ENCODE measurements at places on chromosomes 3 and 15.

GRCh38 chr15:83129791-83130190 is 22.3 kb downstream of the TM6SF1 start:
- no peak for DNase-seq

DNA sequence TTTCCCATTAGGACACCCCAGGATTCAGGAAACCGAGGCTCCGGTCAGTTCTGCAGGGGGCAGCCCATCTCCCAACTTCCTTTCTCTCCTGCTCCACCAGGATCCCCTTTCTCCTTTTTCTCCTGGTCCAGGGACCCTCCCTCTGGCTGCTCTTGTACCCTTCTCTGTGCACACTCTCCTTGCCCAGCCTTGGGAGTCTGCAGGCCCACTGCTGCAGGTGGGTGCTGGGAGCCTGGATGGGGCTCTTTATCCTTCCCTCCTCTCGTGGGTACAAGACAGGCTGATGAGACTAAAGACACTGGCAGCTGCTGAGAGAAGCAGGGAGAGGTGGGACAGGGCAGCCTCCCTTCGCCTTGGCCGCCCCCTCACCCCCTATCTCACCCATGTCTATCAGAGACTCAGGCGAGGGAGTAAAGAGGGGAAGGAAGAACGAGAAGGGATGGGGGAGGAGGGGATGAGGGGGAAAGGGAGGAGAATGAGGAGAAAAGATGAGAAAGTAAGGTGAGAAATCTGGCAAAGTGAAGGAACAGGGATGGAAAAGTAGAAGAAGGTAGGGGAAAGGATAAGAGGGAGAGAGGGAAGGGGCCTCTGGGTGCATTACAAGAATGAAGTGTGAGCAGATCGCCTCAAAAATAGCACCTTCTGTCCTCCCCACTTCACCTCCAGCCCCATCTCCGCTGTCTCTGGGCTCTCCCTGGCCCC is 45.2 kb downstream of the ITGA11 start:
- DNase-seq: no peak

GRCh38 chr3:128616516-128617269 is 33.9 kb downstream of the RPN1 start:
- no peak for DNase-seq

DNA sequence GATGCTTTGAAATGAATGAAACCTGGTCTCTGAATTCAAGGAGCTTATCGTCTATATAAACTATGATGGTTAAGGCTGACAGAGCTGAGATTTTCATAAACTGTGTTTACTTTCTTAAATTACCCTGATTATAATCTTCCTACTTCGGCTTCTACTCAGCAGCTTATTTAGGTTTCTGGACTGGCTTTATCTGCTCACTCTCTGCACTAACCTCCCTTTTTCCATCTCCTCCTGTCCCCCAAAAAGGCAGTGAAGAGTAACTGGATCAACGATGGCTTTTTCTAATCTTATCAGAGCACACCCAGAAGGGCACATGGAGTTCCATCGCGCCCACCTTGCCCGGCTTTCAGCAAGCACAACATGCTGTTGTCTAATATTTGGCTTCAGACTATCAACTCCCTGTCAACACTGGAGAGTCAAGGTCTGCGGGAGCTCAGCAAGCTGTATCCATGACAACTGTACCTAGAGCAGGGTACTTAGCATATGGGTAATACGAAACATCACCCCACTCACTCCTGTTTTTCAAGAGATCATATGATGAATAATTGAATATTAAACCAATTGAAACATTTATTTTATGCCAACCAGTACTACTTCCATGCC is 417.3 kb downstream of the GABRB3 start:
- DNase-seq: no peak

- no peak for DNase-seq
Observed at GRCh38 chr3:96958856-96959255, 144.5 kb downstream of the EPHA6 start.

GRCh38 chr3:51830836-51831385 is 30.5 kb upstream of the IQCF2 start:
- DNase-seq: no peak

DNA sequence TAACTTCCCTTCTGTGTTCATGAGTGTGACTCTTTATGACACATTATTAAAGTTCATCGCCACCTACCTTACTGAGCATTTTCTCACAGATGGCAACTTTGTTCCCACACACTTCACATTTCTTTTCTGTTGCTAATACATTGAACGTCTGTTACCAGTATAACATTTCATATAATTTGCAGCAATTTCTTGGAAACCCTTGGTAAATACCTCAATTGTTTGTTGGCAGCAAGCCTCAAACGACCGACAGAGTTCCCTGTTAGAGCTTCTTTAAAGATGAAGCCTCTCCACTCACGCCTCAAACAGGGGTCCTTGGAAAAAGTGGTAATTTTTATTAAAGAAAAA is 3.2 kb upstream of the CHSY1 start:
- no peak for DNase-seq

GRCh38 chr15:28974142-28974541 is 88.4 kb downstream of the APBA2 start:
- no peak for DNase-seq

DNA sequence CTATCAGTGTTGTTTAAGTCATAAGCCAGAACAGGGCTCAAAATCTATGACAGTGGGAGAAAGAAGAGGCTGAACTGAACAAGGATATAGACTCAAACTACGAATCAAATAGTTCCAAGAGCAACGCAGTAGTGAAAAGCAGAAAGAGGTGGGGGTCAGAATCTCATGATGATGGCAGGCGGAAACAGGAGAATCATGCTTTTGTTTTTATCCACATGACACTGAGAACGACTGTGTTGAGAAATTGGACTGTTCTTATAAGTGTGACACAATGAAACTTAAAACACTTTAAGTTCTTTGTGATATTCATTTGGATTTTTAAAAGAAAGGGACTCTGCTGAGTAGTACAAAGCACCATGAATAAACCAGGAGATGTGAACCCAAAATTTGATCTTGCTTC is 309.4 kb downstream of the ULK4 start:
- no peak for DNase-seq

DNA sequence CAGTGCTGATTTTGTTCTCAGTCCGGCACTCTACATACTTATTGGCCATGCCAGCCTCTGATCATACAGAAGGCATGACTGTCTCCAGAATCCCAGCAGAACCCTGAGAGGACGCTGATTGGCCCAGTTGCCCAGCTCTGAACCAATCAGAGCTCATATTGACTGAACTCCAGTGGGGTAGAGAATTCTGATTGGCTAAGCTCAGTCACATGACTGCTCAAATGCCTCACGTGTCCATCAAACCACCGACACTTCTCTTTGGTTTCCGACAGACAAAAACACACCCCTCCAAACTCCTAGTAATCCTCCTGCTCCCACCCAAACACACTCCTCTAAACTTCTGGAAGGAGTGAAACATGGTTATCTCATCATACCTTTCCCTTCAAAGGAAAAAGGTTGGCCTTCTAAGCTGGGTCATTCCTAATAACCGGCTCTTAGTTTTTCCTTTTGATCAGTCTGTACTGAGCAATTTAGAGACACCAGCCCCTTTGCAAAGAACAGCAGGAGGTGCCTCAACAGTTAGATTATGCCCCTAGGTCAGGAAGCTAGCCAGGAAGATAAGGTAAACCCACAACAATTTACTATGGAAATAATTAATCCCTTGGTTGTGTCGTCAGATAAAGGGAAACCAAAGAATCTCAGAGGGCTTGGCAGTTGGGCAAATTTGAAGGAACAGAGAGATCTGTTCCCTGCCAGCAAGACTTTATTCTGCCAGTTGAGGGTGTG is 187.8 kb downstream of the TLE3 start:
- DNase-seq: no peak

DNA sequence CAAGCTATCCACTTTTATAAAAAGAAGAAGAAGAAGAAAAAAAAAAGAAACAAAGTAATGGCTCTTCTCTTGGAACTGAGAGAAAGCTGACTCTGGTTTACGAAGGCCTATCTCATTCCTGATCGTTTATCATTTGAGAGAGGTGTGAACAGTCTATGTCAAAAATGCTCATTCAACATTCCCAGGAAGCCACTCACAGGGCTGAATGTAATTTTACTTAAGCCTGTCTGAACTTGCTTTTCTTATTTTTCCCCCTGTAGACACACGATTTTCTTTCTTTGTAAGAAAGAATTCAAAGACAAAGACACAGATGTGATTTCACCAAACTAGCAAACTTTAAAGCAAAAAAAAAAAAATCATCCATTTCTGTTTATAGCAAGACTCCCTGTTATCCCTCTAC is 805.8 kb downstream of the FHIT start:
- DNase-seq: no peak

- DNase-seq: no peak
Observed at GRCh38 chr3:105763659-105764036, 105.2 kb downstream of the CBLB start.

- no peak for DNase-seq
Observed at GRCh38 chr15:63156755-63157117, 541 bp downstream of the RPS27L start.

GRCh38 chr3:29335943-29336342 is 55.1 kb downstream of the RBMS3 start:
- DNase-seq: no peak

DNA sequence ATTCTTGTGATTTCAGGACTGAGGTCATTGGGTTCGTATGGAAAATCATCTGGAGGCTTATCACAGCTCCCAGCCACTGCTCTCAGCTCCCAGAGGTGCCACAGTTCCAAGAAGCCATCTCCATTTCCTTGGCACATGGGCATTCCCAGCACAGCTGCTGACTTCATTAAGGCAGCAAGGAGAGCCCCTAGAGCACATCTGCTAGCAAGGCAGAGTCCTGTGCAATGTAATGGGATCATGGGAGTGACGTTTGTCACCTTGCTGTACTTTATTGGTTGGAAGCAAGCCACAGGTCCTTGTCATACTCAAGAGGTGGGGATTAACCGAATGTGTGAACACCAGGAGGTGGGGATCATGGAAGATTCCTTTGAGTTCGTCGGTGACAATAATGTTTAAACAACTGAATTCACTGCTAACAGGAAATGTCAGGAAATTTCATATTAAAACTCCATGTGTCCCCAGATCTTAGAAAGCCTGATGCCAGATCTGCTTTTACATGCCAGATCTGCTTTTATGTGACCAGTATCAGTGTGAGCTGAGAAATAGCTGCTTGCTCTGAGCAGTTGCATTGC is 148.8 kb downstream of the GABRG3 start:
- DNase-seq: no peak

DNA sequence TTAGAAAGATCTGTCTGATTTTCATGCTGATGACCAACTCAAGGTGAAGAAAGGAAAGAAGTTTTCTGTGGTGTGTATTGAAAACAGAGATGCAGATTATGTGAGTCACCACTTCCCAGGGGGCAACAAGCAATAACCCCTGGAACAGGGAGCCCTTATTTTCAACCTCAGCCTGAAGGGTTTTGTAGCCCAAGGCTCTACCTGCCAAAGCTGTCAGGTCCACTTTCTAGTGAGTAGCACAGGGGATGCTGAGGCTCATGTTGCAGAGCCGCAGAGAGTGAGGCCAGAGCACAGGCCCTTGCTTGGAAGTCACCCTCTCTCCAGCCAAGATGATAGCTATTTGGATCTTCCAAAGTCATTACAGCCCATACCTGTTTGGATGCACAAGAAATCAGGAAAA is 152.2 kb upstream of the SLC24A5 start:
- no peak for DNase-seq

- DNase-seq: peak; percentile 33
Observed at GRCh38 chr15:23561914-23562313, 3.6 kb upstream of the MKRN3 start.

GRCh38 chr3:151541178-151541577 is 80.3 kb upstream of the IGSF10 start:
- no peak for DNase-seq

DNA sequence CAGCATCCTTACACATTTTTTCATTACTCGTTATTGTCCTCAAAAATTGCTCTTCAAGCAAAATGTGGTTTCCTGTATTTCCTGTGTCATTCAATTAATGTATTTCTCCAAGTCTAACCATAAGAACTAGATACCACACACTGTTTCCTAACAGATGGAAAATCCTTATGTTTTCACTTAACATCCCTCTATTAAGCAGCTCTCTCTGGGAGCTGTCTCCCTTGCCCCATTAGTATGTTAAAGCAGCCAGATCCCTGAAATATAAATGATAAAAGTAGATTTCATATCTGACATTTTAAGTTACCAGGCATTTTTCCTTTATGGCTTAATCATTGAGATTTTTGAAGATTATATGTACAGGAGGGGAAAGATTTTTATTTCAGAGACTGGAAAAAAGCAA is 15.9 kb downstream of the PFN2 start:
- DNase-seq: no peak

DNA sequence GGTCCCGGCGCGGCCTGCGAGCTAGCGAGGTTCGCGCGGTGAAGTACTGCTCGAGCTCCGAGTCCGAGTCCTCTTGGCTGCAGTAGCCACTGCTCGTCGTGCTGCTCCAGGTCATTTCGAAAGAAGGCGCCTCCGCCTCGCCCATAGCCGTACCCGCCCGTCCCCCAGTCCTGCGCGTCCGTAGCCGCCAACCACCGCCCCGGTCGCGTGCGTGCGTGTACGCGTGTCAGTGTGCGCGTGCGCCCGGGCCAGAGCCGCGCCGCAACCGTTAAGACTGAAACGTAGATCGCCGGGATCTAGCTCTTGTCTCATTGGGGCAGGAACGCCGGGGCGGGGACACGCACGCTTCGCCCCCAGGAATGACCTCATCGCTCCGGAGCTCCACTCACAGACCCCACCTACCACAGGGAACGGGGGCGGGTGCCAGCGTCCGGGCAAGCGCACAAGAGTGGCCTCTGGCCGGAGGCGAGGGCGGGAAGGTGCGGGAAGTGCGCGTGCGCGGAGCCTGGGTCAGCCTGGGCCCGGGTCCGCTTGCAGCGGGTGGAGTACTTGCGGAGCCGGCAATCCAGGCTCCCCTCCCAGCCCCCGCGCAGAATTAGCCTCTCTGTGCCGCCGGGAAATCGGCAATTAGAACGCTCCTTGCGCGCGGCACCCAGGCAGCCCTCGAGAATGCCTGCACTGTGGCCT is 3.3 kb downstream of the RASSF1 start:
- DNase-seq: peak; percentile 95

DNA sequence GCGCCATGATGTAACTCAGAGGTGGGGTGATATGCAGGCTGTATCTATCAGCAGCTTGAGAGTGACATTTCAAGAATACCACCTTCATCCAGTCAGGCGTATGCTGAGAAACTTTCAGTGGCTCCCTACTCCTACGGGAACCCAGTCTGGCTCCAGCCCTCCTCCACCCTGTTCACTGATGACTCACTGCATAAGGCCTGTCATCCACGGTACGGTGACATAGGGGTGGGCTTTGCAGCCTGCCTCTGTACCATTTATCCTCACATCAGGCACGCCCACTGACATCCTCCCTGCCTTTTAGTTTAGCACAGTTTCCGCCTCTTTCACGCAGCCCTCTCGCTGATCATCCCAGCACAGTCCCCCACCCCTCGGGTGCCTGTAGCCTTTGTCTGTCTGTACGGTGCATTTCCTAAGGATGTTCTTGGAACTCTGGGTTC is 11.7 kb downstream of the PXYLP1 start:
- peak; percentile 32 for DNase-seq

GRCh38 chr15:61099020-61099810 is 129.9 kb downstream of the RORA start:
- DNase-seq: no peak

- DNase-seq: no peak
Observed at GRCh38 chr3:54818942-54819341, 108.9 kb downstream of the LRTM1 start.
